Left hindlimb (tissue), 1 donor: ENCODE measurements at places on chromosomes 1 and 21.

DNA sequence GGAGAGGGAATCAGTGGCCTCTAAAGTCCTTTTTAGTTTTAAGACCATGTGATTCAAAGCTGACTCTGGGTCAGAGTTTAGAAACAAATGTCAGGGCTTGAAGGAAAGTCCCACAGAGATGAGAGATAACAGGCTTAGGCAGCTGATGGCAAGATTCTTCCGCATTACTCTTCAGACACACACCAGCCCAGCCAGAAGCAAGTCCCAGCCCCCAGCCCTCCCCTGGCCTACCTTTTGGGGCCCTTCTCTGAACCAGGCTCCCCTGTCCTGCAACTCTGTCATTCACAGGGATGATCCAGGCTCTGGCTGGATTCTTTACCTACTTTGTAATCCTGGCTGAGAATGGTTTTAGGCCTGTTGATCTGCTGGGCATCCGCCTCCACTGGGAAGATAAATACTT, 13.1 kb upstream of the CASQ1 start:
- no peak for DNase-seq

GRCh38 chr1:1599030-1599934, 653 bp downstream of the FNDC10 start:
- DNase-seq, result no peak

DNA sequence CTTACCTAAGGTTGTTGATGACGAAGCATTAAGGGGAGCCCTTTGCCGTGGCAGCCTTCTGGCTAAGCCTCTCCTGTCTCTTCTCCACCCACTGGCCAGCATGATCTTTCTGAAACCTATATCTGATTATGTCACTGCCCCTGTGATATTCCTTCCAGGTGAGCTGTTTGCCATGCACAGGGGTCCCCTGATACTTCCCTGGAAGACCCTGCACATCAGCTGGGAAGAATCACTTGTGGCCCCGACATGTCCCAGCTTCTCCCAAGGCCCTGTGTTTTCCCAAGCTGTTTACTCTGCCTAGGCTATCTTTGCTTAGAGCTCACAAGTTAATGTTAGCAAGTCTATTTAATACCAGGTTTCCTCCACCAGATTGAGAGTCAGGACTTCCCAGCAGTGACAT, 12.3 kb downstream of the RD3 start:
- DNase-seq, result no peak

- no peak for DNase-seq
Measured at GRCh38 chr1:56551691-56552090, 27.7 kb downstream of the PLPP3 start.

GRCh38 chr1:46168477-46168876, 6.4 kb upstream of the TSPAN1 start:
- DNase-seq, result no peak

- no peak for DNase-seq
Measured at GRCh38 chr21:34061983-34062382, 11.4 kb upstream of the MRPS6 start.
